ENCODE measurements at places on chromosomes 11 and 22.

- no peak for DNase-seq
Observed at GRCh38 chr11:20155683-20156279, 4.5 kb downstream of the DBX1 start.

- DNase-seq, result no peak
Observed at GRCh38 chr11:12110714-12111548, 541 bp downstream of the MICAL2 start.

GRCh38 chr11:45661439-45662055 is 3.9 kb downstream of the CHST1 start:
- no peak for DNase-seq

DNA sequence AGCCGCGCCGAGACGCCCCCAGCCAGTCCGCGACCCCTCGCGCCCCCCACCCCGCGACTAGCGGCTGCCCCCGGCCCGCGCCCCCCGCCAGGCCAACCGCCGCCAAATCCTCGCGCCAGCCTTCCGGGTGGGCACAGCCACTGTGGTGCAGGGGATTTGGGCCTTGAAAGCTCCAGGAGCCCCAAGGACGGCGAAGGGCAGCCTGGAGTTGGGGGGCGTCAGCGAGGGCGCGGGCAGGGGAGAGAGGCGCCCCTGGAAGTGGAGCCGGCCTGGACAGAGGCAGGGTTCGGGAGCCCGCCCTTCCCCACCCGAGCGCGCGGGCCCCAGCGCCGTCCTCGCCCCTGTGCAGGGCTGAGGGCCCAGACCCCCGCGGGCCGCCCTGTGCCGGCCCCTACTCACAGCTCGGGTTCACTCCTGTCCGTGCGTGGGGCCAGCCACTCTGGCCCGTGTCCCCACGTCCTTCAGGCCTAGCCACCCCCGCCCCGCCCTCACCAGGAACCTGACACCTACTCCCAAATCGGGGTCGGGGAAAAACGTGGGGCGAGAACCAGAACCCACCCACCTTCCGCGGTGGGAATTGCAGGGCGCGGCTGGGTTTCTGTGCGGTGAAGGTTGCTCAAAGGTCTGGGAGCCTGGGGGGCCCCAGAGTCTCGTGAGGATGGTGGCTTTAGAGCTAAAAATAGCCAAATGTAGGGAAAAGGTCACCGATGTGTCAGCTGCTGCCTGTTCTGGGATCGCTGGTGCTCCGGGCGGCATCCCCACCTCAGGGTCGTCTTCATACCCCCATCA is at the start of gene CPT1B:
Gene CPT1B (minus strand): TSS at position 441 of the 789 bp plus-strand sequence. CDS start 512 bp downstream, outside the sequence.
- no peak for DNase-seq

DNA sequence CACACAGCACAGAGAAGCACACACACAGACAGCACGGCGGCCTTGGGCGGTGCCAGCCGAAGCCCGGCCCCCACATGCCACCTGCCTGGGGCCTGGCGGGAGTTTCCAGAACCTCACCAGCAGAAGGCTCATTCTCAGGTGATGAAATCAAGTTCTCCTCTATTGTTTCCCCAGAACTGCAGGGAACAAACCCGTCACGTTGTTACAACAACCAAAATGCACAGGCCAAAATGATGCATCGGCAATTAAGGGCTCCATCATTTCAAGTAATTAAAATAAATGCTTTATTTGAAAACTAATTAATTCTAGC is 30.8 kb downstream of the GNB1L start:
- peak; percentile 78 for DNase-seq

DNA sequence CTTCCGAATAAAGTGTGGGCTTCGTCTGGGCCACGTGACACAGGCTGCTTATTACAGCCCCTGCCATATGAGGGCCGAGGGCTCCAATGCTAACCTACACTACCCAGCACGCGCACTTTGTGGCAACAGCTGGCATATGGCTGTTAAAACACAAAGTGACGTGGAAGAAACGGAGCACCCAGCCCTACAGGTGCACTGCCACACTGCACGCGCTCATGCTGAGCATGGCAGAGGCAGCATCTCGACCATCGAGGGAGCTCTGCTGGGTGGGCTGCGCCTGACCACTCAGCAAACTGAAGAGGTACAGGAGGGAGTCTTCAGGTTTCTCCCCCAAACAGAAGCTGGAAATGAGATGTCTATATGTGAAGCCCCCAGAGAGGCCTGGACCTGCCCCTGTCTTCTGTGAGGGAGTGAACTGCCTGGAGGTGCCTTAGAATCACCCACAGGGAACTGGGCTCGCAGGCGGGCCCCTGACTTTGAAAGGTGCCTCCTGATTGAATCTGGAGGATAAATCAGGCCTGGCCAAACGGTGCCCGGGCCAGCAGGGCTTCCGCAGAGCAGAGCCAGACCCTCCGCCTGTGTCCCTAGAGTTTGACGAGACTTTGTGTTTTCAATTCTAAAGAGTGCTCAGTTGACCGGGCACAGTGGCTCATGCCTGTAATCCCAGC is 18.3 kb downstream of the TSSC4 start:
- DNase-seq, result no peak

Data from spinal cord (tissue), 10 donors.